ENCODE measurements at places on chromosomes 5 and 9.

DNA sequence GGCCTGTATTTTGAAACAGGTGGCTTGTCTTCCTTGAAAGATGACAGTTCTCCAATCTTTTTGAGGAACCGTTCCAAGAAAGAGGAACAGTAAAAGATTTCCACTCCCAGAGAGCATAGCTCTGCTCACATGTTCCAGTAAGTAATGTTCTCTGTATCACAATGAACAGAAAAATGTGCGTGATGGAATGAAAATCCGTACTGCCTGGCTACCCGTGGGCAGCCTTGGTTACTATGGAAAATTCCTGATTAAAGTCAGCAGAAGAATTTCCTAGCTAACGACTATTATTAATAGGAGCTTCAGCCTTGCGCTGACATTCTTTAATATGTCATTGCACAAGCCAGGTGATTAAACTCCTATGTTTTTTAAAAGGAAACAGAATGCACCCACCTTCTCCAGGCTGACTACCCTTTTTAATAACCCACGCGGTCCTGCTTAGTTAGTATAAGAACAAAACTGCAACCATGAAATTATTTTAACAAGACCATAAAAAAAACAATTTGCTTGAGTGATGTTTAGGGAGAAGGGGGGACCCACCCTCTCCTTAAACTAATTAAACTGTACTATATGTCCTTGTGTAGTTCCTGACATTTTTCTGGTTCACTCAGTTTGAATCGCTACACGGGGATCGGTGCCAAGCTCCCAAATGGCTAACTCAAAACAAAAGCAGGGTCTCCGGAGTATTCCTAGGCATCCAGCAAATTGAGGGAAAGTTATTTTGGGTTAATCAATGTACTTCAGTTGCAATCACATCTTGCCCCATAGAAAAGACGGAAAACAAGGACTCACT lies 54.8 kb upstream of the CPEB4 start:
- no peak for DNase-seq

DNA sequence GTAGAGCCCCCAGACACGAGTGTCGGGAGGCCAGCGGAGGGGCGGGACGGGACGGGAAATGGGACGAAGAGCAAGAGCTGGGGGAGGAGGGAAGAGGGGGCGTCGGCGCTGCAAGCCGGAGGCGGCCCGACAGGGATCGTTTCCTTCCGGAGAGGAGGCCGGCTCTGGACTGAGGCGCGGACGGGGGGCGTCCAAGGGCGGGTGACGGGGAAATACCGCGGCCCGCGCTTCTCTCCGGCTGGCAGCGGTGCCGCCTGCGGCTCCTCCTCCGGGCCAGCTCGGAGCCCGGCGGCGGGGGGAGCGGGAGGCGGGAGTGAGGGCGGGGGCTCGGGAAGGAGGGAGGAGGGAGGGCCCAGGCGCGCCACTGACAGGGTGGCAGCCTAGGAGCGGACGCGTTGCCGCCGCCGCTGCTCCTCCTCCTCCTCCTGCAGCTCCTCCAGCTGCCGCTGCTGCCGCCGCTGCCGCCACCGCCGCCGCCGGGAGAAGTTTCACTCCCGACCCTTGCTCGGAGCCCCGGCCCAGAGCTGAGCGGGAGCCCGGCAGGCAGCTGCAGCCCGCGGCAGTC lies at the start of gene CHSY3:
CHSY3 (plus strand) TSS at position 364 of the 565 bp plus-strand sequence.
- DNase-seq = no peak

GRCh38 chr9:110832926-110833325 lies 164.3 kb downstream of the MUSK start:
- DNase-seq = no peak

- DNase-seq = no peak
Observed at GRCh38 chr5:143843461-143843860, 31.5 kb downstream of the HMHB1 start.

GRCh38 chr5:6715271-6715670 lies 2.0 kb downstream of the TENT4A start:
- no peak for DNase-seq
